ENCODE measurements at places on chromosomes 6 and 20. TPM values are rescaled to one million over a fixed set of nuclear protein-coding genes. Genes with fewer than 3 reads are reported as not detected.

Gene CLPSL1
- not detected for total RNA-seq

Gene PRR18
- 0.29 TPM for total RNA-seq

Gene C20orf144
- 0.08 TPM for total RNA-seq

Gene MCHR2
- not detected for total RNA-seq

Gene TMEM151B
- total RNA-seq: 0.06 TPM

Gene CST3
- total RNA-seq: 376 TPM

Gene VWA7
- total RNA-seq: 1.7 TPM

Gene CCN5
- total RNA-seq: 34.3 TPM

Gene UCKL1
- 19.2 TPM for total RNA-seq

Gene TCEA2
- total RNA-seq: 46.2 TPM

Gene EEF1A2
- total RNA-seq: 155 TPM

Gene ZKSCAN3
- 1.9 TPM for total RNA-seq

Gene ADTRP
- total RNA-seq: 0.29 TPM

Gene GLYATL3
- total RNA-seq: not detected

Gene EPPIN
- not detected for total RNA-seq

Gene DLK2
- 7.0 TPM for total RNA-seq

Gene PDYN
- not detected for total RNA-seq

Gene UBD
- total RNA-seq: 0.53 TPM

Gene TBP
- total RNA-seq: 13.6 TPM

Gene SSTR4
- total RNA-seq: 0.43 TPM

Gene SLC26A8
- total RNA-seq: not detected

Gene CD83
- 2.4 TPM for total RNA-seq

Gene USP49
- total RNA-seq: 1.2 TPM

Gene PAK5
- not detected for total RNA-seq

Gene MYLK2
- 0.43 TPM for total RNA-seq

Gene VPS16
- 30.8 TPM for total RNA-seq

Gene CST2
- 1.6 TPM for total RNA-seq

Gene SLC17A1
- not detected for total RNA-seq

Gene KIZ
- 4.5 TPM for total RNA-seq

Gene CGA
- total RNA-seq: 0.56 TPM

Gene PI16
- total RNA-seq: not detected

Gene FGD2
- total RNA-seq: not detected

Gene HLA-DRB1
- total RNA-seq: not detected

Gene SLC22A16
- total RNA-seq: not detected

Gene DOK5
- not detected for total RNA-seq

Gene KCNK17
- not detected for total RNA-seq

Gene HLA-DQA1
- total RNA-seq: not detected

Gene PAX1
- 0.11 TPM for total RNA-seq

Gene GABRR1
- total RNA-seq: not detected

Gene PEX7
- 5.5 TPM for total RNA-seq

Gene MAFB
- total RNA-seq: 0.28 TPM

Gene LAMP5
- not detected for total RNA-seq

Gene ARMH2
- not detected for total RNA-seq

Gene CNPY3
- 41.4 TPM for total RNA-seq

Gene ZGPAT
- total RNA-seq: 19.0 TPM

Gene CEP43
- 7.2 TPM for total RNA-seq

Gene MRAP2
- 1.9 TPM for total RNA-seq

Gene BMP7
- 0.36 TPM for total RNA-seq

Gene RNF39
- total RNA-seq: not detected

Gene NOTCH4
- 0.98 TPM for total RNA-seq

Gene THEMIS
- not detected for total RNA-seq

Gene SAPCD1
- total RNA-seq: 3.7 TPM

Gene NKAPL
- not detected for total RNA-seq

Gene BCAS1
- 0.69 TPM for total RNA-seq

Gene C6orf89
- total RNA-seq: 20.6 TPM

Gene HLA-F
- total RNA-seq: 3.8 TPM

Gene SLC22A23
- total RNA-seq: 11.8 TPM

Gene GSTA1
- not detected for total RNA-seq

Gene RIPOR3
- total RNA-seq: not detected

Data from A549 treated with dexamethasone at 1 μM for 4 hours (cell line).